ENCODE measurements at places on chromosomes 12 and 14.

DNA sequence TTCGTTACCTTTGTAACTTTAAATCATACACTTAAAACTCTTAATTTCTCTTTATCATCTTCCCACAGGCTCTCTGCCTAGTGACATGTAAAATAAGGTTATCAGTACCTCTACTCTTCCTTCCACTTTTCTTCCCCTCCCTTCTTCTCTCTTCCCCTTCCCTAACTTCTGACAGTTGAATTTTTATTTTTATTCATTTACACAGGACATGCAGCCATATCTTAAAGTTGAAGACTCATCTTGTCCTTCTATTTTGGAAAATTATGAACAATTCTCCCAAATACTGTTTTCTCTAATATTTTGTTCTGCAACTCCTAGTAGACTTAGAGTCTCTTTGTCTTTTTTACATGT, 263.9 kb downstream of the FBXL14 start:
- DNase-seq = no peak

DNA sequence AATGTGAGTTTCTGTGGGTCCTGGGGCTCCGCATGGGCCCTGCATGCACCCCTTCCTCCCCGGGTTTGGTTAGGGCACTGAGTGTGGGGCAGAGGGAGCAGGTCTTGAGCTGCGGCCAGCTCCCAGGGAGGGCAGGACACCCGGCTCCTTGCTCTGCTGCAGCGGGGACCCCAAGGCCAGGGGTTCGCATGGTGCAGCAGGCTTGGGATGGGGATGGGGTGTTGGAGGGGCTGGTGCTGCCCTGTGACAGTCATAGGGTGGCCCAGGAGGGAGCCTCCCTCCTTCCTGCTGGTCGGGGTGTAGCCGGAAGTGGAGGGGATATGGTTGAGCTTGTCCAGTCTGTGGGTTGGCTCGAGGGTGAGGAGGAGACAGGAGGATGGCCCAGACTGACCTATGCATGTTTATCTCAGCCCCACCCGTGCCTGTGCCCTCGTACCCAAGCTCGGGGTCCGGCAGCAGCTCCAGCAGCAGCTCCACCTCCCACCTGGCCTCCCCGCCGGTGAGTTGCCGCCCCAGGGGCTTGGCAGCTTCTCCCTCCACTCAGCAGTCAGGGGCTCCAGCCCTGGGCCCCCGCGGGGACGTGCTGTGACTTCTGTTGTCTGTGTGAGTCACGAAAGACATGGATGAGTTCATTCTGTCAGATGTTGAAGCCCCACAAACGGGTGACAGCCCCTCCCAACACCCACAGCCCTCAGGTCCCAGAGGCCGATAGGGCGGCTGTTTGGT, 16.0 kb downstream of the ULK1 start:
- no peak for DNase-seq

DNA sequence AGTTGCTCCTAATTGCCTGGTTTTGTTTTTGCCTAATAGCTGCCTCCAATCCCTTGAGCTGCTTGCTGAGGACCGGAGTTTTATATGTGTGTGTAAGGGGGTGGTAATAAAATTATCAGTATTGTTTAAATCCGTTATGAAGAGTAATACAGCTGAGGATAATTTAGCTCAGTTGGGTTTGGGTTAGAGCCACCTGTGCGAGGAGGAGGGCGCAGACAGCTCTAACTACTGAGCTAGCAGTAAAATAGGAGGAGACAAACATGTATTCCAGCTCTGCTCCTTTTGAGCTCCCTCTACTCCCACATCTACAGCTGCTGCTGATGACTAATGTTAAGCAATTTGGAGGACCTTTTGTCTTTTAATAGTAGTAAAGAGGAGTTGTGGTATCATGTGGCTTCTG, 61.5 kb downstream of the SPATS2 start:
- DNase-seq = no peak

DNA sequence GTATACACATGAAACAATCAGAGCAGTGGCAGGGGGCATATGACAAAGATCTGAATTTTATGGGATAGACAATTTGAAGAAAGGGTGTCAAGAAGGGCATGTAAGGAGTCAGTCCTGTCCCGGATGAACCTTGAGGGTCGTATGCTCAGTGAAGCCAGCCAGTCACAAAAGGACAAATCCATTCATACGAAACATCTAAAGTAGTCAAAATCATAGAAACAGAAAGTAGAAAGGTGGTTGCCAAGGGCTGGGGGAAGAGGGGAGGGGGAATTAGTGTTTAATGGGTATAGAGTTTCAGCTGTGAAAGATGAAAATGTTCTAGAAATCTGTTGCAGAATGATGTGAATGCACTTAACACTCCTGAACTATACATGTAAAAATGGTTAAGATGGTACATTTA, 157.5 kb downstream of the TGFB3 start:
- no peak for DNase-seq

DNA sequence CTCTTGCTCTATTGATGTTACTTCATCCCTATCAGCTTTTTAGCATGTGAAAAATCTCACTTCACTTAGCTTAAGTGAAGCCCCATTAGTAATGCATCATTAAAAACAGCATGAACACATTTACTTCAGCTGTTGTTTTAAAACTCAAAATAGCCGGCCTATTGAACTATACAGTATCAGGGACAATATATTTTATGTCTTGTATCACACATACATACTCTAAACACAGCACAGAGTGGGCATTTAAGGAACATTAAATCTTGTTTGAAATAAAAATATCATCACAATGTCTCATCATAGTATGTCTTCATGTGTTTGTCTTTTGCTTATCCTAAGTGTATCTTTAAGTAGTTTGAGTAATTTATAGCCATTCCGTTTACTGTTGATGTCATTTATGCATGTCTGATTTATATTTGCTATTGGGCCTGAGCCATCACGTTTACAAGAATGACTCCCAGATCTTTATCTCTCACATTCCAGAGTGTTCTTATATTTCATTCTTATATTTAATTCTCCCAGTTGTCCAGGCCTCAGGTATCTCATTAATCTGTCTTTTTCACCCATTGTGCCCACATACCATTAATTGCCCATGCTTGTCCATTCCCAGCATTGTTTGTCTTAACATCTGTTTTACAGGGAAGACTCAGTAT, 57.5 kb downstream of the ARHGAP5 start:
- no peak for DNase-seq

GRCh38 chr14:50052517-50052916, 63.9 kb downstream of the VCPKMT start:
- no peak for DNase-seq

- no peak for DNase-seq
These were observed 28.9 kb downstream of the GSG1 start for GRCh38 chr12:13074396-13075117.

GRCh38 chr12:116055895-116056607, 221.4 kb downstream of the MED13L start:
- DNase-seq = no peak

- DNase-seq = no peak
These were observed 157.6 kb upstream of the TMTC2 start for GRCh38 chr12:82529101-82529500.

DNA sequence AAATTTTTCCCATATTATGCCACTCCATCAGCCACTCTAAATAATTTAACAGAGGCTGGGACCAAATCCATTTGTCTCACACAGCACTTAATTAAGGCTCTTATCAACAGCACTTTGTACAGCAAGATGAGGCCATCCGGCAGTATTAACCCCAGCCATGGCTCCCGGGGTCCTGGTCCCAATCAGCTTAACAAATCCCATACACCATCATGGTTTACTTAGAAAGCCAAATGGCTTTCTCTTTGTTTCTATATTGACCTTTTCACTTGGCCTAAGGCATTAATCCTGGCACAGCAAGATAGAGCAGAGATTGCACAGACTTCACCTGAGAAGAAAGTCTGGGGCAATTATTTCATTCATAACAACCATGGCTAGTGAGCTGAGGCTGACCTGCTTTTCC, 38.6 kb downstream of the SPTSSA start:
- DNase-seq = no peak

GRCh38 chr12:49912345-49913255, 8.9 kb upstream of the FAIM2 start:
- DNase-seq = no peak

GRCh38 chr14:58822856-58823255, 185.1 kb downstream of the DACT1 start:
- no peak for DNase-seq

- DNase-seq = no peak
These were observed at the start of gene YBX3 for GRCh38 chr12:10722905-10723746. Gene YBX3 (minus strand): TSS chr12:10723323. CDS start chr12:10723111, 212 bp downstream.

DNA sequence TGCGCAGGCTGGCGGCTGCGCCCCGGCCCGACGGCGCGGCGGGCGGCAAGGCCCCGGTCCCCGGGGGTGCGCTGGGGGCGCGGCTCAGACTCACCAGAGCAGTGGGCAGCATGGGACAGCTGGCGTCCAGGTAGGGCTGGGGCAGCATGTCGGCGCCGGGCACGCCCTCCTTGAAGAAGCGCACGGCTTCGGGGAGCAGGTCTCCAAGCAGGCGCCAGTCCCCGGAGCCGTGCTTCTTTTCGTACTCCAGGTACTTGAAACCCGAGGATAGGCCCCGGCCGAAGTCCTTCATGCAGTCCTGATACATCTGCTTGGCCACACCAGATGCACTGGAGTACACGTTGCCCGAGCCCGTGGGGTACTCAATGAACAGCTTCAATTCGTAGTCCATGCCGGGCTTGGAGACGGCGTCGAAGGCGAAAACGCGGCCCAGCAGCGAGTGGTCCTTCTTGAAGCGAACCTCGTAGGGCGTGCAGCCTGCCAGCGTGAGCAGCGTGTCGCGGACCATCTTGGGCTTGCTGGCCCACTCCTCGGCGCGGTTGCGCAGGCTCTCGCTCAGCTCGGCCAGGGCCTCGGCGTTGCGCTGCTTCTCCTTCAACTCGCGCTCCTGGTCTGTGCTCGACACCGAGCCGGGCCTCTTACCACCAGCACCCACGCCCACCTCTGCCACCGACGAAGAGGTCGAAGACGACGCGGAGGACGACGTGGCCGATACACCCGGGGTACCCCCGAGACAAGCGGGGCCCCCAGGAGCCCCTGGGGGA, 2.2 kb downstream of the IRF2BPL start:
- no peak for DNase-seq

DNA sequence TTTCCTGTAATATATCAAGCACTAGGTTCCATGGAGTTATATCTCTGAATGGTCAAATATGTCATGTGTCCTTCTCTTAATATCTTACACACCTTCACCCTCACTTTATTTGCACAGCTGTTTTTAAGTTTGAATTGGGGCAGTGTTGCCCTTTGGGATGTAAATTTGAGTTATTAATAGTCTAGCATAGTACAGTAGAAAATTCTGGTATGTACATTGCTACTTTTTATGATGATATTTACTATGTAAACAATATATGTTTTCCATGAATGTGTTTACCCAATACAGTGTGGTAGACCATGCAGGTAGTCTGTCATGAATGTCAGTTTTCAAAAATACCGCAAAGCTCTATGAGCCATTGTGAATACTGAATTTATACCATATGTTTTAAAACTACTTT, 50.5 kb downstream of the METTL25 start:
- DNase-seq = no peak

DNA sequence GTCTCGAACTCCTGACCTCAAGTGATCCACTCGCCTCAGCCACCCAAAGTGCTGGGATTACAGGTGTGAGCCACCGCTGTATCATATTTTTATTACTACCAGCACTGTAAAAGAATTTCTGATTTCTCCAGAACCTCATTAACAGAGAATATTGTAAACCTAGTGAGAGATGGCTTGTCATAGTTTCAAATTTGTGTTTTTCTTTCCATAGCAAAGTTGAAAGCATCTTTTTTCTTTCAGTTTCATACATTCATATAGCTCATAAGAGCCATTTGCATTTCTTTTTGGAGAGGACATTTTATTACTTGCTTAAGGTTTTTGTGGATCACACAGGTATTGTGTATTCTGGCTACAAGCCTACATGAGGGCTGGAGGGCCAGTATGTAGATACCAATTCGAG, 58.0 kb downstream of the MIS18BP1 start:
- DNase-seq = no peak

DNA sequence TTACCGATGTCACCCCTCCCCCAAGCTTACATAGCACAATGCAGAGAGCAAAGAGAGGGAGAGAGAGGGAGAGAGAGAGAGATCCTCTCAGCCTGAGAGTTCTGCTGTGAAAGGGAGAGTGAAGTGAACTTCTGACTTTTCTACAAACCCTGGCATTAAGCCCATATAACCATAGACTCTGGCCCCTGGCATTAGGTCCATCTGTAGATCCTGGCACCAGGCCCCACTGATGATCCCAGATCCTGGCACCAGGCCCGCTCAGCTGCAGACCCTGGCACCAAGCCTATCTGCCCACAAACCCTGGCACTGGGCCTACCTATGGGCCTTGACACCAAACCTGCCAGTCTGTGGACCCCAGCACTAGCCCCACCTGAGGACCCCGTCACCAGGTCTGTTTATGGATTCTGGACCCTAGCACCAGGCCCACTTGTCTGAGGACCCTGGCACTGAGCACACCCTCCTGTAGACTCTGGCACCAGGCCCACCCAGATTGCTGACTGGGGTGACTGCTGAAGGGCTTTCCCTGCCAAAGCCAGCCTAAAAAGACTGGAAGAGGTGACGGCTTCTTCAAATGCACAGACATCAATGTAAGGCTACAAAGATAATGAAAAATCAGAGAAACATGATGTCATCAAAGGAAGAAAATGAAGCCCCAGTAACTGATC, 14.5 kb upstream of the KRT83 start:
- DNase-seq = no peak

- no peak for DNase-seq
These were observed 16.5 kb downstream of the PRKCH start for GRCh38 chr14:61337893-61338292.

- DNase-seq = no peak
These were observed 195.2 kb downstream of the DAD1 start for GRCh38 chr14:22393796-22394195.

GRCh38 chr14:23299211-23299957, 3.3 kb downstream of the PPP1R3E start:
- no peak for DNase-seq

- no peak for DNase-seq
These were observed 145.0 kb upstream of the SLC38A2 start for GRCh38 chr12:46517579-46517962.

DNA sequence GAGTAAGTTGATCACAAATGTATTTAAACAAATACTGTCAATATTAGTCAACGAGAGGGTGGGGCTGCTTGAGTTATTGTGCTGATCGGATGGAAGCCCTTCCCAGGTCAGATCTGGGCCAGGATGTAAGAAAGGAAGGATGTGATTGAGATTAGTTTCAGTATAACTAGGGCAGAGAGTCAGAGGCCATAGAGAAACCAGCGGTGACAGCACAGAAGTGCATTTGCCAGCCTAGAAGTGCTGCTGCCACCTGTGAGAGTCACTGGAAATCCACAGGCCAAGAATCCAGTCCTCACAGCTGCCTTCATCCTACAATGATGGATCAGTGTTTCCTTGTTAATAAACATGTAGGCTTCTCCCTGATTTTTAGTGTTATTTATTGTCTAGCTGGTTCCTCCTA, 9.8 kb upstream of the FERMT2 start:
- no peak for DNase-seq

- DNase-seq = no peak
These were observed 71.1 kb downstream of the PELI2 start for GRCh38 chr14:56189307-56189706.

DNA sequence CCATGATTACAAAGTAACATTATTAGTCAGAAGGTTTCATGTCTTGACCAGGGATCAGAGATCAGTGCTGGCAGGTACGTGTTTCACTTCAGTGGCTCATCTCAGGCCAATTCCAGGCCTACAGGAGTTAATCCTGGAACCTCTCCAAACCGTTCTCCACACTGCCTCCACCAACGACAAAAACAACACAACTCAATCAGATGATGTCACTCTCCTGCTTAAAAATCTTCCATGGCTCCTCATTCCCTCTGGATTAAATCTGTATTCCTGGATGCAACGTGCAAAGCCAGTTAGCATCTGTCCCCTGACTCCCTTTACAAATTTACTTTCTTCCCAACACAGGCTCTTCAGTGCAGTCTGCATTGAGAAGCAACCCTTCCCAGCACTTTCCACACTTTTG, 34.3 kb upstream of the TXNRD1 start:
- DNase-seq = no peak

Measured in H1 (cell line).